ENCODE measurements at places on chromosomes 11 and 22.

GRCh38 chr11:50246183-50246582, 213.5 kb downstream of the OR4C45 start:
- DNase-seq, result no peak

DNA sequence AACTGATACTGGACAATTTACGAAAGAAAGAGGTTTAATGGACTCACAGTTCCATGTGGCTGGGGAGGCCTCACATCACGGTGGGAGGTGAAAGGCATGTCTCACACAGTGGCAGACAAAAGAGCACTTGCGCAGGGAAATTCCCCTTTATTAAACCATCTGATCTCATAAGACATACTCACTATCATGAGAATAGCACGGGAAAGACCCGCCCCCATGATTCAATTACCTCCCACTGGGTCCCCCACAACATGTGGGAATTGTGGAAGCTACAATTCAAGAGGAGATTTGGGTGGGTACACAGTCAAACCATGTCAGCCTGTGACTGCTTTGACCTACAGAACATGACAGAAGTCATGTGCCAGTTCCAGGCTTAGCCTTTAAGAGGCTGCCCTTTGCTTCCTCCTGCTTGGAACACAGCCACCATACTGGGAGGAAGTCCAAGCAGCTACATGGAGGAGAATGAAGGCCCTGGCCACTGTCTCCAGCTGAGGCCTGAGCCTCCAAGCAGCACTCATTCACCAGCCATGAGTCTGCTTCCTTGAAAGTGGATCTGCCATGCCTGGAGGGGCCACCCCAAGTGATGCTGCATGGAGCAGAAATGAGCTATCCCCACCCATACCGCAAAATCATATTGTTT, 10.9 kb upstream of the GAL start:
- peak; percentile 90 for DNase-seq

GRCh38 chr22:46934172-46934745, 171.8 kb downstream of the TBC1D22A start:
- no peak for DNase-seq

DNA sequence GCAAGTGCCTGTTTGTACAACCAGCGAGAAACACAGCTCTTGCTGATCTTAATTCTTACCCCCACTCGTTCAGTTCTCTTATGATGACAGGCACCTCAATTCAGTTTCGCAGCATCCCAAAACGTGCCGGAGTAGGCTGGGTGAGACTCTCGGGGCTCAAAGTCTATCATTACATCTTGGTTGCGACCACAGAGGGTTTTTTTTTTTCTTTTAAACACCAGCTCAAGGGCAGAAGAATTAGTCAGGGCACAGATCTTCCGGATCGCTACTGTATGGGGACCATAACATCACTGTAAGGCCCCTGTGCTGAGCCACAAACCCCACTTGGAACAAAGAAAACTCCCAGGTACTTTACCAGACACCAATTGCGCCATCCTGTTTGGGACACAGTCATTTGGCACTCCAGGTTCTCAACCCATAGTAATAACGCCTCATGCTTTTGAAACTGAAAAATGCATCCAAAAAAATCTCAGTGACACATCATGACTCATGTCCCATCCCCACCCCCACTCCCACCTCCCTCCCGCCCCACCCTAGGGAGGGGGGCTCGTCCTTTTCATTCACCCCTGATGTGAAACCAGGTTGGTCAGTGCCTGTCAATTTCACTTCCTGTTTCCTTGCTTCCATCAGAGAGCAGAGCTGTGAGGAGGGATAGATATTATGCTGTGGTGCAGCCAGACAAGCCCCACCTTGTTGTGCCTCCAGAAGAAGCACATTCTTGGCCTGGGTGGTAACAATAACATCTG, 41.0 kb upstream of the CD5 start:
- DNase-seq, result peak; percentile 17

DNA sequence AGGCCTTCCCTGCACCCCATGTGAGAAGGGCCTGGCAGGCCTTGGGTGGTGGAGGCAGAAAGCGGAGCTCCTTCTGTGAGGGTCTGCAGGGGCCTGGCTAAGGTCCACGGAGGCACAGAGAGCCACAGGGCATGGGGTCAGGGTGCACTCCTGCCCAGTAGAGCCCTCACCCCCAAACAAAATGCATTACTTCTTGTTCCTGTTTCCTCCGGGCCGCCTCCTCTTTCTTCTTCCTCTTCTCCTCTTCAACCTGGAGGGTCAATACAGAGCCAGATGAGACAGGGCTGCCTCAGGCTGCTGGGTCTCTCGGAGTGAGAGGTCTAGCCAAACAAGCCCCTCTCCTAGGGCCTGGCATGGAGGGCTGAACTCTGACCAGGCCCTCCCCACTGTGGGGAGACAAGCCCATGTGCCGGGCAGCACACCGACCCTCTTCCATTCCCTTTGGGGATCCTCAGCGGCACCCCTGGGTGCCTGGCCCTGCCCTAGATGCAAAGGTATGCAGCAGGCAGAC, 10.3 kb upstream of the NAP1L4 start:
- no peak for DNase-seq

DNA sequence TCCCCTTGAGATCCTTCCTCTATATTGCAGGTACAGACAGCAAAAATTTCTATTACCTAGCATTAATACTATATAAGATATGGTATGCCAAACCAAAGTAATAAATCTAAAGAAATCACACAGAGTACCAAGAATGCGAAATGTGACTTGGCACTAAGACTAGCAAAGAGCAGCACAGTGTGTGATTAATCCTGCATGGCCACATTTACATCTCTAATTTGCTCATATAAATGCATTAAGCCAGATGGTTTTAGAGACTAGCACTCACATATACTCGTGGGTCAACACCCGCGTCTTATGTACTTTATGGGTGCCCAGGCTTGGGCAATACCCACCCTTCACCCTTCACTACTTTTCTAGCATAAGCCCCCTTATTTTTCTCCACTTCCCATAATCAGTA, 213.2 kb downstream of the TTC28 start:
- DNase-seq, result no peak

GRCh38 chr22:20429254-20430100, 8.1 kb downstream of the SCARF2 start:
- no peak for DNase-seq

- peak; percentile 73 for DNase-seq
Measured at GRCh38 chr11:11843211-11843621, 1.4 kb downstream of the USP47 start.

- DNase-seq, result no peak
Measured at GRCh38 chr22:27447289-27447688, 354.3 kb downstream of the MN1 start.

DNA sequence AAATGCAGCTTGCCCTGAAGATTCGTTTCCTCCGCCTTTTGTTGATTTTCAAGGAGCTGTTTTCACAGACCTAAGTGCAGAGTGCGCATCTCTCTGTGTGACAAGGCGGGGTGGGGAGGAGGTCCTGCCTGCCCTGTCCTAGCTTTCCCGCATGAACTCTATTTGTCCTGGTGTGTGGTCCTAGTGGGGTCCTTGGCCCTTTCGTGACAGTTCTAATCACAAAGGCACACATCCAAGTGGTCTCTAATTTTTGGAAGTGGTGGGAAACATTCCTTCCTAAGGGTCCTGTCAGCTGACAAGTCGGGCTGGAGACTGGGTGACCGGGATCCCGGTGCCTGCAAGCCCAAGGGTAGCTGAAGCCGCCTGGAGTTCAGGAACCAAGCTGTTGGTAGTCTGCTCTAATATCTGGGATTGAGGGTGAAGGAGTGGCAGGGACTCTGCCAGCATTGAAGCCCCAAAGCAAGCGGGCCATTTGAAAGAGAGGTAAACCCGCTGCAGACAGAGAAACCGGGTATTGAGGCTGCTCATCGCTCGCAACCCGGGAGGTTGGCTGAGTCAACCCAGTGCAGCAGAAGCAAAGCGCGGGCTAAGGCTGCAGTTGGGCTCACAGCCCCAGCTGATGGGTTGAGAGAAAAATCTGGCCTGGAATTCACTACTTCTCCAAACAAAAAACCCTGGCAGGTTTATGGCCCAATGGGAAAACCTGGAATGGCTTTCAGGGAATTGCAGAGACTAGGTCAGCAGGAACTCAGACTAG, 28.1 kb upstream of the FBXO3 start:
- peak; percentile 92 for DNase-seq

DNA sequence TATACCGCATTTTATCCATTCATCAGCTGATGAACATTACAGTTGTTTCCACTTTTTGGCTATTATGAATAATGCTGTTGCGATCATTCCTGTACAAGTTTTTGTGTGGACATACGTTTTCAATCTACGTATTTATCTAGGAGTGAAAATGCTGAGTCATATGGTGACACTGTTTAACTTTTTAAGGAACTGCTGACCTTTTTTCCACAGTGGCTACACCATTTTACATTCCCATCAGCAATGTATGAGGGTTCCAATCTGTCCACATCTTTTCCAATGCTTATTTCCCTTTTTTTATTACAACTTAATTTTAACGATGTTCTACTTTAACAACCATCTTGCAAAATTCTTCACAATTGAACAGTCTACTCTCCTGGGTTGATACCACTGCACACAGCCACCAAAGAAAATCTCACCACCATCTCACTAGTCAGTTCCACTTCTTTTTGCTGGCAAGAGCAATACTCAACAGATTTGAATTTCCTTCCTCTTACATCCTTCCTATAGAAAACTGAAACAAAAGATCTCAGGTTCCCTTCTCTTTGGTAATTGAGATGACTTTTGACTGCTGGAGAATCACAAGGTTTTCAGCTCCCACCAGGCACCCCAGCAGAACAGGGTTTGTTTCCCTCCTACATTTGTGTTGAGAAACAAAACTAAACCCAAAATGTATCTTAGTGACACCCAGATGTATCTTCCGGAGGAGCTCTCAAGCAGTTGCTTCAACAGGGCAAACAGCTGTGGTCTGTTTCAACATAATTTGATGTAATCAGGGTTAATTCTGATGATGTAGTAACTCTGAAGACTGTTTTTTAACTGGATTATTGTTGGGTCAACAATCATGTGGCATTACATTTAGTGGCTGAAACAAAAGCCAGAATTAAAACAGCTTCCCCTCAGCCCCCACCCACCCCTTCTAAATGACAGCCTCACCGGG, 7.0 kb upstream of the GAB2 start:
- no peak for DNase-seq

DNA sequence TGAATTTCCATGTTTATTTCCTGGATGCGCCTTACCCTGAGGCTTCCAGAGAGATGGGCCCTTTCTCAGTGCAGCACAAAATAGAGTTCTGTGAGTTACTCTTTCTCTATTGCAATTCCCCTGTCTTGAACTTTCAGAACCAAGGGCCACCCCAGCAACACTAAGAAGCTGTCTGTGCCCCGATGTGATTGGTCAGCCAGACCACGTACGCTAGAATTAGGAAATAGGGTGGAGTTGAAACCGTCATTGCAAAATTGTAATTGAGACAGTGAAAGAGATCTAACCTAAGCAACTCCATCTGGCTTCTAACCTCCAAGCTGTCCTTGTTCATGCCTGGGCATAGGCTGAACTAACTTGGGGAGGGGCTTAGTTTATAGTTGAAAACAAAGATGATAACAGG, 981.3 kb downstream of the OPCML start:
- DNase-seq, result no peak

- DNase-seq, result peak; percentile 82
Measured at GRCh38 chr11:110971140-110971539, 258.9 kb upstream of the ARHGAP20 start.

GRCh38 chr11:7851391-7851790, 54.6 kb upstream of the OR5P2 start:
- DNase-seq, result no peak

DNA sequence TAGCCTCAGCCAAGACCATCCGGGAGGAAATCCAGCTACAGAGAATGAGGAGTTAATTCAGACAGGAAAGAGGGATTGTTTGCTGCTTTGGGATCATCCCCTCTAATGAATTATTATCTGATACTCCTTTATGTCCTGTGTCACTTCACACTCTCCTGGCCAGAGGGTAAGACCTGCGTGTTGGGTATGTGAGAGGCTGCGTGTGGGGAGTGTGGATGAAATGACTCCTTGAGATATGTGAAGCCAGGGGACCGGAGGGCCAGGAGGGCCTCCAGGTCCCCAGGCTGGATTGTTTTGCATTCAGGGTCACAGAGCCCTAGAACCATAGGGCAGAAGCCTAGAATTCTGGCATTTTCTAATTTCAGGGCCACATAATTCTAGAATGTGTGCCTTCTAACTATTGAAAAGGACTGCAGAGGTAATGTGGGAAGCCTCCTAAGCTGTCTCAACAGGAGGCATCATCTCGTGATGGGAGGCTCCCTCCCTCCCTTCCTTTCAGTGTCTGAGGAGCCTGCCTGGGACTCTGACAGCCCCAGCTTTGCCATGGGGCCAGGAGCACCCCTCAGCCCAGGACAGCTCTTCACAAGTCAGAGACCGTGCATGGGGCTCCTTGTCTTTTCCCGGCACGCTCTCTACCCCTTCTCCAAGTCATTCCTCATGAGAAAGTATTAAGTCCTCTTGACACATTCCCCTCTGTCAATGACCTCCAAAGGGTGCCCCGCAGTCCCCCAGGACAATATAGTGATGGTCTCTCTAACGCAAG, 3.7 kb downstream of the TPBGL start:
- DNase-seq, result no peak

DNA sequence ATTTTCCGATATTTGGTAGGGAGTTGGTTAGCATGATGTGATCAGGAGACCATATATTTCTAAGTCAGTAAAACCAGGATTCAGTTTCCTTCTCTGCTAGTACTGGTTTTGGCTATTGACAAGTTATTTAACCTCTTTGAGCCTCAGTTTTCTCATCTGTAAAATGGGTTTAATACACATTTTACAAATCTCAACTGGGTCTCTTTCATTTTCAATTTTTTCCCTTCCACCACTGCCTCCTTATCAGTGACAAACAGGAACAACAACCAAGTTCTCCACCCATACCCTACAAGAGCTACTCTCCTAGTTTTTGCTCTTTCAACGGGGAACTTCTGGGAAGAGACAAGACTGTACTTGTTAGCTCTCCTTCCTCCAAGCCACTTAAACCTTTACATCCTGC, 6.2 kb upstream of the APLP2 start:
- no peak for DNase-seq

All from astrocyte of the spinal cord (primary cell).